Adrenal gland (tissue), 19 donors: ENCODE measurements at places on chromosomes 2 and 18. TPM values are rescaled to one million over a fixed set of nuclear protein-coding genes. Genes with fewer than 3 reads are reported as not detected.

- H3K36me3 ChIP-seq = peaks cover 29% of the 10 kb centered on the region
- DNase-seq = no peak
- H3K27ac ChIP-seq = peak overlapping the region; percentile 56
- H3K4me1 ChIP-seq = peaks cover 37% of the 10 kb centered on the region
Measured at GRCh38 chr2:67400560-67401485, 3.7 kb downstream of the ETAA1 start.

DNA sequence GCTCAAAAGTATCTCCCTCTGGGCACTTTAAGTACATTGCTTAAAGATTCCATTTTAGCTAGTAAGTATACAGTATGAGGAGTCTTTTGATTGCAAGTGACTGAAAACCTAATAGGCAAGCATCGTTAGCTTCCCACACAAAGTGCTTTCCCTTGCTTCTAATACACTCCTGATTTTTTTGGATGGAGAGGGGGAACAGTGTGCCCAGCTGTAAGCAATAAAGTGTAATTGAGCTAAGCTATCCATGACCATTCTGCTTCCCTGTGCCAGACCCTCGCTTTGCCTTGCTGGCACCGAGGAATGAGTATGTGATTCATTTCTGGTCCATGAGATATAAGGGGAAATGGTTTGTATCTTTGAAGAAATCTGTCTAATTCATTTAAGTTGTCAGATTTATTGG, 3.8 kb upstream of the ZNF24 start:
- H3K36me3 ChIP-seq = no peaks in the 10 kb centered on the region
- peaks cover 20% of the 10 kb centered on the region for H3K4me1 ChIP-seq
- no peak overlapping the region for H3K27ac ChIP-seq
- DNase-seq = no peak
- no peaks in the 10 kb centered on the region for H3K27me3 ChIP-seq

DNA sequence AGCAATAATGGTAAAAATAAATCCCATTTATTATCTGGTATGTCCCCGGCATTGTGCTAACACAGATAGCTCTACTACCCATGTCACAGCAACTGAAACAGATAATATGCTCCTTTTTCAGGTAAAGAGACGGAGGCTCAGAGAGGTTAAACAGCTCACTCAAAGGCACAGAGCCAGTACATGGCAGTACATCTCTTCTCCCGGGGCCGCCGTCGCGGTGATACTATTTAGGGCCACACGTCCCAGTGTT, 693 bp upstream of the PDK1 start:
- H3K4me1 ChIP-seq = peaks cover 16% of the 10 kb centered on the region
- H3K4me3 ChIP-seq = no peak overlapping the region
- DNase-seq = no peak
- H3K27me3 ChIP-seq = no peaks in the 10 kb centered on the region

GRCh38 chr2:16607301-16607700, 58.3 kb downstream of the CYRIA start:
- no peaks in the 10 kb centered on the region for H3K36me3 ChIP-seq
- H3K27ac ChIP-seq = no peak overlapping the region
- no peak overlapping the region for H3K4me3 ChIP-seq
- DNase-seq = no peak
- H3K4me1 ChIP-seq = peaks cover 12% of the 10 kb centered on the region
- H3K27me3 ChIP-seq = no peaks in the 10 kb centered on the region

DNA sequence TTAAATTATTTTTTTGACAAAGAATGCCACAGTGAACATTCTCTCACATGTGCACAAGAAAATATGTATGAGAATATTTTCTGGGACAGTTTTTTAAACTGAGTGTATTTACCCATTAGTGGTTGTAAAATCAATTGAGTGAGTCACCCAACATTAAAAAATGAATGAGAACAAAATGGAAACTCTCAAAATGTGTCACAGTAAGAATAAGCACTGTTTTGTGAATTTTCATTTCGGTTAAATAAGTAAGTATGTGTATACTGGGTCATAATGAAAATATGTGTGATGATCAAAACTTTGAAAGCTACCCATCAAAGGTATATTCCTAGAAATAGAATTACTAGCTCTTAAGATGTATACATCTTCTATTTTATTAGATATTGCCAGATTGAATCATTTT, 11.6 kb downstream of the BABAM2 start:
- H3K36me3 ChIP-seq = no peaks in the 10 kb centered on the region
- no peak overlapping the region for H3K27ac ChIP-seq

DNA sequence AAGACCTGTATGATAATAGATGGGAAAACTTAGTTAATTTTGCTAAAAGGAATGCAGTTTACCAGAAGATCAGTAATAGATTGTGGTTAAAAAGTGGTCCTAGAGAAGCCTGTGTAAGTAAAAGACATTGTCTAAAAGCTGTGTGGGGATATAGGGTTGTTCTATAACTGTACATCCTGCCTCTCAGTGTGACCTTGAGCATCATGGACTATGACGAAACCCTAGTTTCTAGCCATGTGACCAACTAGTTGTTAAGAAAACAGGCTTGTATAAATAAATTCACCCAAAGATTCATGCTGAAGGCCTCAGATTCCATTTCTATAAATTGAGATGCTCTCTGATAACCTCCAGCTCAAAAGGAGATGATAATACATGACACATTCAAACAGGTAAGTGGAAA, 160.7 kb downstream of the IKZF2 start:
- no peaks in the 10 kb centered on the region for H3K4me1 ChIP-seq
- H3K36me3 ChIP-seq = no peaks in the 10 kb centered on the region
- DNase-seq = no peak
- no peaks in the 10 kb centered on the region for H3K27me3 ChIP-seq
- no peak overlapping the region for H3K4me3 ChIP-seq

GRCh38 chr2:159192371-159192918, 94.1 kb downstream of the WDSUB1 start:
- DNase-seq = no peak
- no peak overlapping the region for H3K27ac ChIP-seq
- H3K4me1 ChIP-seq = no peaks in the 10 kb centered on the region
- no peak overlapping the region for H3K4me3 ChIP-seq
- no peaks in the 10 kb centered on the region for H3K27me3 ChIP-seq
- no peaks in the 10 kb centered on the region for H3K36me3 ChIP-seq

CXCR1 gene
- total RNA-seq = not detected
